Stimulated activated CD8-positive, alpha-beta memory T cell treated with anti-CD3 and anti-CD28 coated beads, Interleukin-15, amount 100 ng/mL, for 48 hours (primary cell): ENCODE measurements at places on chromosomes 2 and 18.

- DNase-seq, result no peak
These were observed 10.7 kb downstream of the TNS1 start for GRCh38 chr2:217992061-217992460.

DNA sequence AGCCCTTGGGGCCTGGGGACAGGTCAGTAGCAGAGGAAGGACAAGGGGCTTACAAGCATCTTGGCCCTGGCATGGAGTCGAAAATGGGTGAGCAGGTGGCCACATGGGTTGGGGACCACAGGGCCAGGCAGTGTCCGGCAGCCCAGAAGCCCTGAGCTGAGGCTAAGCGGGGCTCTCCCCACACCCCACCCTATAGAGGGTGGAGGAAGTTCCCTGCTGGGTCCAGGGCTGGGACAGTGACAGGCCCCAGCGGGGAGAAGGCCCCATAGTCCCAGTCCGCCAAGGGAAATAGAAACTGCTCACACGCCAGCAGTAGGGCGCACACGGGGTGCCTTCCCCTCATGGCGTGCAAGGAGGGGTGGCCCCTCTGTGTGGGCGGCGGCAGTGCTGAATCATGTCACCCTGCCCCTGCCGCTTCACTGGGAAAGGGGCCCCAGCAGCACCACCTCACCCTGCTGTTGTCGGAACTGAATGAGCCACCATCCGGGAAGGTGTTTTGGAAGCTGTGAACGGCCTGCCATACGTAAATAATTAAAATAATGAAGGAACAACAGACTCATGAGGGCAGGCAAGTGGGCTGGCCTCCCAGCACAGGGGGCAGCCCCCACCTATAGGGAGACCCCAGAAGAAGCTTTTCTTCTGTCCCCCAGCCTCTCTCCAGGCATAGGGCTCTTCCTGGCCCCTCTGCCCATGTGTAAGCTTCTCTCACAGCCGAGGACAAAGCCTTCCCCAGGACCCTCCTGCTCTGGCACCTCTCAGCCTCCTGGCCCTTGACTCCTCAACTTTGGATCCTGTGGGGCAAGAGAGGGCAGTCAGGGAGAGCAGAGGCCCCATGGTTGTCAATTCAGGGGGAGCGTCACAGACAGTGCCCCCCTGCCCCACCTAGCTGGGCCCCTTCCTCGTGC is 12.7 kb upstream of the DUSP2 start:
- peak; percentile 96 for DNase-seq

DNA sequence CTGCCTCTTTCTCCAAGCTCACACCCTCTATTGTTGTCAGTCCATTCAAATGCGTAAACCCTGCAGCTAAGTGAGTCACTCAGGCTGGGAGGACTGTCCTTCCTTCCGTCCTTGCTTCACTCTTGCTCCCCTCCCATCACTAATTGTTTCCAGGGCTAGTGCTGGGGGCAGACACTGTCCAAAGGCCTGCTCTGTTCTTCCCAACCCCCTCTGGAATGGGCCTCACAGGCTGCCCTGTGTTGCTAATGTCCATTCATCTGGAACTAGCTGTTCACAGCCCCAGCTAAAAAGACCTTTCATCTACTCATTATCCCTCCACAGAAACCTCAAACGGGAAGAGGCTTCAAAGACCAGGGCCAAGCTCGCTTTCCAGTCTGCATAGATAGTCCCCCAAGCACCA is 31.9 kb upstream of the NRP2 start:
- DNase-seq, result no peak

- DNase-seq, result no peak
These were observed 32.7 kb downstream of the ABI2 start for GRCh38 chr2:203360833-203361430.

DNA sequence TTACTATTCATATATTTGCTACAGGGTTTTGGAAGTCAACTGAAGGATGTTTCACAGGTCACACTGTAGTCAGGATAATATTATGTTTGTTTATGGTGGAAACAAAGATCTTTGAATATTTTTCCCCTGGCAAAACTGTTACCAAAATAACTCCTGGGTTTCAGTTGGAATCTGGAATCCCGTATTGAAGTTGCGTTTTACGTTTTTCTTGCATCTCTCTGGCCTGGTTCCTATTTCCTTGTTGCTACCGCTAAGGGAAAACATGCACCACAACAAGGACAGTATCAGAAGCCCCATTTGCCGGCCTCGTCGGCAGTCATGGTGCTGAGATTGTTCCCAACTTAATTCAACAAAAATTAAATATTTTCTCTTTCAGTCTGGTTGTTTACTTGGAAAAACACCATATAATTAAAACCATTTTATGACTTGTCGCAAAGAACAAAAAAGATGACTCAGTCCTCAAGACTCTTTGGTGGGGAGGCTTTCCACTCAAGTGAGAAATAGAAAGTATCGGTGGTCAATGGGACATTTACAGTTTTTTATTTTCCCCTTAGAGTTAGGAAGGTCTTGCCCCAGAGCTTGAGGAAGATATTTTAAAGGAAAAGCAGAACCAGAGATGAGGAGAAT is 42.3 kb downstream of the EN1 start:
- no peak for DNase-seq
